ENCODE measurements at places on chromosomes 2 and 18. TPM values are rescaled to one million over a fixed set of nuclear protein-coding genes. Genes with fewer than 3 reads are reported as not detected.

CHST9 gene
- 1.3 TPM for total RNA-seq

- no peaks in the 10 kb centered on the region for H3K36me3 ChIP-seq
- H3K27me3 ChIP-seq: no peaks in the 10 kb centered on the region
- no peak overlapping the region for H3K4me3 ChIP-seq
- no peak overlapping the region for H3K27ac ChIP-seq
- peak; percentile 47 for DNase-seq
Measured at GRCh38 chr2:238954841-238955591, 107.1 kb downstream of the TWIST2 start.

MATN3 gene
- not detected for total RNA-seq

TANK gene
- 50.9 TPM for total RNA-seq

- no peaks in the 10 kb centered on the region for H3K4me1 ChIP-seq
- no peaks in the 10 kb centered on the region for H3K36me3 ChIP-seq
- no peak for DNase-seq
- H3K4me3 ChIP-seq: no peak overlapping the region
- H3K27me3 ChIP-seq: no peaks in the 10 kb centered on the region
Measured at GRCh38 chr2:129742415-129743180, 236.9 kb upstream of the RAB6C start.

DNA sequence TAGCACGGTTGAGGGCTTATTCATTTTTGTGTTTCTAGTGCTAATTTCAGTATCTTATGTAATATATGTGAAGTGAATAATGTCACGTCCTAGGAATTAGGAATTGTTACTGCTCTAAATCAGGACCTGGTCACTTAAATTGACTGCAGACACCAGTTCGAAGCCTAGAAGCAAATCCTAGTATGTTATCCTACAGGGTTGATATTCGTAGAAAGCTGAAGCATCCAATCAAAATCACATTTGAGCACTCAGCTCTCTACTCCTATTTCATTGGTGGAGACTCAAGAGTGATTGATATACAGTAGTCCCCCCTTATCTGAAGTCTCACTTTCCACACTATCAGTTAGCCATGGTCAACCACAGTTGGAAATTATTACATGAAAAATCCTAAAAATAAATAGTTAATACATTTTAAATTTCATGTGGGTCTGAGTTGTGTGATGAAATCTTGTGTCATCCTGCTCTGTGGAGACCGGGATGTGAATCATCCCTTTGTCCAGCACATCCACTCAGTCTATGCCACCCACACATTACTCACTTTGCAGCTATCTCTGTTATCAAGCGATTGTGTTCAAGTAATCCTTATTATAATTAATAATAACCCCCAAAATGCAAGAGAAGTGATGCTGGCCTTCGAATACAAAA, 35.2 kb upstream of the SCN9A start:
- H3K27ac ChIP-seq: no peak overlapping the region
- H3K27me3 ChIP-seq: no peaks in the 10 kb centered on the region
- no peaks in the 10 kb centered on the region for H3K36me3 ChIP-seq
- no peak overlapping the region for H3K4me3 ChIP-seq

DNA sequence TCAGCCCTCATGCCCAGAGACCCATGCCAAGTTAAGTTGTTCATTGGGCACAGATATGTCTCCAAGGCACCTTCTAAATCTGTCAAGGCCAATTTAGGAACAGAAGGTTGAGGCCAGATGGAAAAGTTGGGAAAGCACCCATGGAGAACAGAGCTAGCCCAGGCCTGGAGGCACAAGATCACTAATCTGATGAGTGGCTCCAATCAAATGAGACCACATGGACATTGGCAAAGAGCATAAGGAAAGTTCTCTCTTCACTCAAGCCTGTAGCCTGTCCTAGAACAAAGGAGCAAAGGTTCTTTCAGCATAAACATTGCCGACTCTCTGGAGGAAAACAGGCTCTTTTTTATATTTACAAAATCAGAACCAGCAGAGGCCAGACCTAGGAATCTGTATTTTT, 154.8 kb downstream of the RNF152 start:
- no peak for DNase-seq
- no peaks in the 10 kb centered on the region for H3K4me1 ChIP-seq
- no peak overlapping the region for H3K4me3 ChIP-seq
- no peaks in the 10 kb centered on the region for H3K27me3 ChIP-seq
- H3K27ac ChIP-seq: peak overlapping the region; percentile 83

DNA sequence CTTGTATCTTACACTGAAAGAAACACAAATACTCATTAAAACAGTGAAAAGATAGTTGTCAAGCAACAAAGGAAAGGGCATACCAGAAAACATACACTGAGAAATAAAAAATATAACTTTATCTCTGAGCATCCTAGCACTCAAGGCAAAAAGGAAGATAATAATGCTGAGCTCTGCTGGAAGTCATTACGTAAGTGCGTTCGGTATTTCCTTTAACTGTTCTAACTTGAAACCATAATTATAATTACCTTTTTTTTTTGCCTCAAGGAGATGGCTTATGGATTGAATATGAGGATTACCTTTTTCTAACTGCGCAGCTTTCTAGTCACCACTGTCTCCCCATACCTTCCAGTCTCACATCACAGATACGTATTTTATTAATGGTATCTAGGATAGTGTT, 308.1 kb downstream of the GBX2 start:
- DNase-seq: no peak
- H3K36me3 ChIP-seq: no peaks in the 10 kb centered on the region
- H3K27me3 ChIP-seq: no peaks in the 10 kb centered on the region
- H3K4me3 ChIP-seq: no peak overlapping the region

- no peaks in the 10 kb centered on the region for H3K36me3 ChIP-seq
- no peak for DNase-seq
- no peak overlapping the region for H3K27ac ChIP-seq
- H3K4me3 ChIP-seq: no peak overlapping the region
- no peaks in the 10 kb centered on the region for H3K4me1 ChIP-seq
Measured at GRCh38 chr2:209523867-209524266, 100.0 kb downstream of the MAP2 start.

DNA sequence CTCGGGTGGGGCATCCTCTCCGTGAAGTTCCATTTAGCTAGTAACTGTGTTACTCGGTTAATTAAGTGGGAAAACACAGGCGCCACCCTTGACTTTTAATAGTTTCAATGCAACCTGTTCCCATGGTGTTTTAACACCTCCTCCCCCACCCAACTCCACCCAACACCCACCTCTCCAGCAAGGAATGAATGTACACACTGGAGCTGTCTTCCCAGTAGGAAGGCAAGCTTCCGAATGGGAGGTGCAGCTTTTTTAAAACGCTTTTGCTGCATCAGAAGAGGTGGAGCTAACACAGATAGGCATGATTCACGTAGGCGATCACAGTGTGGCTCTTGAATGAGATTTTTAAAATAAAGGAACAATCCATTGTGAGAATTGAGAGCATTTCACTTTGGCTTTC, 73.8 kb upstream of the AGAP1 start:
- no peaks in the 10 kb centered on the region for H3K27me3 ChIP-seq
- DNase-seq: no peak
- H3K27ac ChIP-seq: no peak overlapping the region
- no peak overlapping the region for H3K4me3 ChIP-seq

DNA sequence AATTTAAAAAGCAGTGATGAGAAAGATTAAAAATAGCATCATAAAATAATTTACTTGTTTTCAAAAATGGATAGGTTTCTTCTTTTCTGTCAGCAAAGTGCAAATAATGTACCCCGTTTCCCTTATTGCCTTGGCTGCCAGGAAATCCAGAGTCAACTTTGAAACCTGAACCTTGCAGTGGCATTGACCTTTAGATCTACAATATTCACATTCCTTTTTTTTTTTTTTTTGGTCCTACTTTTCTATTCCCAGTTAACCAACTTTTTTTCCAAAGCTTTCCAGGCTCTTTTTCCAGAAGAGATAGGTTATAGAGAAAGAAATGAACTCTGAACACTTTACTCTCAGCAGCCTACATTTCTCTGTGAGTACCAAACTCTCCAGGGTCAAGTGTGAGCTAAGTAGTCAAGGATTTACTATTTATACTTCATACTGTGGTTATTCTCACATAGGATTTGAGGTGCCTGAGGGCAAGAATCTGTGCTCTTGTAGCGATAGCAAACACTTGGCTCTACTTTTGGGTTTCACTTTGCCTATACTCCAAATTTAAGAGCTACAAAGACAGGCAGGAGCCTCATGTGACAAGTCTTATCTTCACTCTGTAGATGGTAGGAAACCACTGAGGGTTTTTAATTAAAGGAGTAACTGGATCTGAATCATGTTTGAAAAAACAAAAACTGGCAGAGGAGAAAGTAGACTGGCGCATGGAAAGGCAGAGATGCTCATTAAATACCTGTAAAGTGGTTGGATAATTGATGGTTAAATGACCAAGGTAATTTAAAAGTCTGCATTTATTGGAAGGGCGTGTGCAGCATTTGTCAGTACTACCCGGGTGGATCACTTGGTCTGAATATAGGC, 63.2 kb upstream of the TMEM17 start:
- DNase-seq: no peak
- H3K27me3 ChIP-seq: no peaks in the 10 kb centered on the region

DNA sequence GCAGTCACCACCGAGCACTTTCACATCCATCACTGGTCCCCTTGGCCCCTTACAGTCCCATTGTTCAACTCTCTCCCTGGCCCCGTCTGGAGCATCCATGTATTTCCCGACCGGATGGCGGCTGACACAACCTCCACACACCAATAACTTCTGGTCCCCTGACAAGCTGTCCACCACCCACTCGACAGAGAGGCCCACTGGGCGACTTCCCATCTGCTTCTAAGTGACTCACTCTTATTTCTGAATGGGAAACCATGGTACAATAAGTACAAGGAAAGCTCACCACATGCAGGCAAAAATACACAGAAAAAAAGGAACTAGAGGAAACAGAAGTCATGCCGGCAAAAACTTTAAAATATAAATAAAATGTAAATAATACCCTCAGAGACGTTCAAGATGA, 82.9 kb upstream of the RAB12 start:
- no peak overlapping the region for H3K4me3 ChIP-seq
- no peaks in the 10 kb centered on the region for H3K27me3 ChIP-seq
- H3K27ac ChIP-seq: no peak overlapping the region
- no peaks in the 10 kb centered on the region for H3K36me3 ChIP-seq

DNA sequence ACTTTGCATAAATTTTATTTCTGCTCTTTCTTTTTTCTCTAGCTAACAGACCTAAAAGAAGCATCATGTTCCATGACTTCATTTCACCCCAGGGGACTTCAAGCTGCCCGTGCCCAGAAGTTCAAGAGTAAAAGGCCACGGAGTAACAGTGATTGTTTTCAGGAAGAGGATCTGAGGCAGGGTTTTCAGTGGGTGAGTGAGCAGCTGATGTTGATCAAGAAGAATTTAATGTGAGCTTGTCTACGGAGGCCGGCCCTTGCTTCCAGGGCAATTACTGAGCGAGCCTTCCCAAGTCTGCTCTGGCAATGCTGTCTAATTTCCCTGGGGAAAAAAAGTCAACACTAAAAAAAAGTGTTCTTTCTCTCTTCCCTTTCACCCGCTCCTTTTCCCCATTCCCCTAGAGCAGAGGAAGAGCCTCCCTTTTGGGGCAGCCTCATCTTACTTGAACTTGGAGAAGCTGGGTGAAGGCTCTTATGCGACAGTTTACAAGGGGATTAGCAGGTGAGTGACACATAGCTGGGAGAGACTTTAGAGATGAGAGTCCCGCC, 1.2 kb downstream of the CDK15 start:
- no peaks in the 10 kb centered on the region for H3K27me3 ChIP-seq
- no peaks in the 10 kb centered on the region for H3K36me3 ChIP-seq
- peaks cover 8% of the 10 kb centered on the region for H3K4me1 ChIP-seq
- peak; percentile 64 for DNase-seq
- H3K27ac ChIP-seq: peak overlapping the region; percentile 62

DNA sequence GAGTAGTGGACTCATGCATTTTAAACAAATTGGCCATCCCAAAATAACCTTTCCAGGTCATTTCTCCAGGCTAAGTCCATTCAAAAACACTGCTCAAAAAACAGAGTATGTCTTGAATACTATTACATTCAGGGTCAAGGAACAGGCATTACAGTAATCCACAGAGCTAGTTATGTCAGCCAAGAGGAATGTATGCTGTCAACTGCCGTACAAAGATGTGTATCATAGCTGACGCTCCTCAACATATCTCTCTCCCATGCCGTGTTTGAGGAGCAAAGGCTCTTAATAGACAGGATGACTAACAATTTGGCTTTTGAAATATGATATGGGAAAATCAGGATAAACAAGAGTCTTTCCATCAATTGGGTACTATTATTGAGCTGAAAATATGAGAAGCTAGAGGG, 68.8 kb upstream of the KCTD1 start:
- H3K4me1 ChIP-seq: no peaks in the 10 kb centered on the region
- H3K36me3 ChIP-seq: no peaks in the 10 kb centered on the region
- H3K27me3 ChIP-seq: no peaks in the 10 kb centered on the region
- no peak overlapping the region for H3K4me3 ChIP-seq

ACMSD gene
- not detected for total RNA-seq

GRCh38 chr18:46321955-46322354, 217.8 kb downstream of the HAUS1 start:
- H3K27ac ChIP-seq: no peak overlapping the region
- DNase-seq: no peak
- H3K27me3 ChIP-seq: no peaks in the 10 kb centered on the region

DNA sequence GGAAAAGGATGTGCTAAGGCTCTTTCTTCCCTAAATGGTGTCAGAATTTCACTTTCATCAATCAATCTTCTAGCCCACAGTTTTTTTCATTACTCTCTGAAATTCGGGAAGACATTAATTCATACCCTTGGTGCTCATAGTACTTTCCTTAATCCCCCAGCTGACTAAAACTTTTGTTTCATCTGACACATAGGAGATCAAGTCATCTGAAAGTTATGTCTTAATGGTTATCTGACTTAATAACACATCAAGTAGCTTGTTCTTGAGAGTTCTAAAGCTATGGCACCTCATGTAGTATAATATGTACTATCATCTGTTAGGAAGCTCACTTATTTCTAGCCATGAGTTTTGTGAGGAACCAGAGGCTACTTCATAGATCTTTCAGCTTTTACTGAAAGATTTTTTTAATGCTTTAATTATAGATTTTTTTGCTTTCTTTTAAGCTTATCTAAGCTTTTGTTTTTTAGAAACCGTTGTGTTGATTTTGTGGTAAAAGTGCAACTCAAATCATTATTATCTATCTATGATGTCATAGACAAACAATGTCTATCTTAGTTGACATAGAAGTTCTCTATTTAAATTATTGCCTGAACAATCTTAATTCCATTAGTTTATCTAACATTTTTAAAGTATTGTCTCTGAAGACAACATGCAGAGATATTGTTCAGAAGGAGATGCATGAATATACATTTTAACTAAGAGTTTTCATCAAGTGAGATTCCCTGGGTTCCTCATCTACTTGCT, 93.6 kb upstream of the UBXN4 start:
- H3K27me3 ChIP-seq: no peaks in the 10 kb centered on the region
- peaks cover 25% of the 10 kb centered on the region for H3K36me3 ChIP-seq
- no peak overlapping the region for H3K4me3 ChIP-seq
- no peak for DNase-seq

HOXD13 gene
- not detected for total RNA-seq

- no peak overlapping the region for H3K4me3 ChIP-seq
- H3K36me3 ChIP-seq: no peaks in the 10 kb centered on the region
- H3K4me1 ChIP-seq: no peaks in the 10 kb centered on the region
- H3K27me3 ChIP-seq: no peaks in the 10 kb centered on the region
- H3K27ac ChIP-seq: peak overlapping the region; percentile 39
- no peak for DNase-seq
Measured at GRCh38 chr2:101655702-101656422, 41.6 kb upstream of the MAP4K4 start.

- H3K36me3 ChIP-seq: no peaks in the 10 kb centered on the region
- H3K4me3 ChIP-seq: no peak overlapping the region
- no peaks in the 10 kb centered on the region for H3K4me1 ChIP-seq
- no peak for DNase-seq
- H3K27ac ChIP-seq: no peak overlapping the region
Measured at GRCh38 chr18:8499810-8500675, 109.2 kb upstream of the RAB12 start.

- no peaks in the 10 kb centered on the region for H3K27me3 ChIP-seq
- H3K36me3 ChIP-seq: no peaks in the 10 kb centered on the region
- H3K27ac ChIP-seq: no peak overlapping the region
- no peak overlapping the region for H3K4me3 ChIP-seq
Measured at GRCh38 chr2:188853307-188853706, 120.9 kb upstream of the COL3A1 start.

Data from right atrium auricular region (tissue), 2 donors.